ENCODE measurements at places on chromosomes 12 and 14. TPM values are rescaled to one million over a fixed set of nuclear protein-coding genes. Genes with fewer than 3 reads are reported as not detected.
A peak's percentile ranks its signal among the peaks of the same experiment; 100 is the strongest.

CCDC197 gene
- not detected for polyA plus RNA-seq

SERPINA10 gene
- not detected for polyA plus RNA-seq

GRCh38 chr14:101657372-101657771 lies 96.1 kb downstream of the DIO3 start:
- DNase-seq, result no peak

GRCh38 chr12:82848845-82849244 lies 162.1 kb downstream of the TMTC2 start:
- no peak for DNase-seq

DNA sequence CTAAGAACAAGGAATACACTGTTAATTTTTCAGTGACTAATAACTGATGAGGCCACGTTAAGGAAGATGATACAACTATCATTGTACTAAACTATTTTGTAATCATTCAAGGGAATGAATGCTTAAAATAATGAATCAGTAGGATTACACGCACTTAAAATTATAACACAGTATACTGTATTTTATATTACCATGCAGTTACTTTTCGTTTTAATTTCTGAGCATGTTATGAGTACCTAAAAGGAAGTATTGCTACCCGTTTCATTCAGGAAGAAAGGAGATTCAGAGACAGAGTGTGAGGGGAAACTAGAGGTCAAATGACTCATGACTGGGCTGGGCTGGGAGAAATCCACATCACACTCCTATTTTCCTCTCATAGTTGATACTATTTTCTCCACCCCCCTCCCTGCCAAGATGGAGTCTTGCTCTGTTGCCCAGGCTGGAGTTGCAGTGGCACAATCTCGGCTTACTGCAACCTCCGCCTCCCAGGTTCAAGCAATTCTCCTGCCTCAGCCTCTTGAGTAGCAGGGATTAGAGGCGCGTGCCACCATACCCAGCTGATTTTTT lies 202.0 kb downstream of the PPM1H start:
- DNase-seq, result no peak

DNA sequence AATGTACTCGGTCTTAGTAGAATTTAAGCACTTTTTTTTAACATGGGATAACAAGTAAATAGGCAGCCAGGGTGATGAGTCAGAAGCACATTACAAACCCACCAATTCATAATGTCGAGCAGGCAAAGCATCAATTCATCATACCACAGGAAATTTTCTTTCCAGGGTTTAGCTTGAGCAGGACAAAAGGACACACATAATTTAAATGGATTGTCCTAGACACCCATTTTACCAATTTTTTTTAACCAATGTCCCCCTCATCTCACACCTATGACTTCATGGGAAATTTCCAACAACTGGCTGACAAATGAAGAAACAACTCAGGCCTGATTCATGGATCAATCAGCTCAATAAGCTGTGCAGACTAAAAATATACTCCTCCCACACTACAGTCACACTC lies 58.8 kb upstream of the FOXG1 start:
- DNase-seq, result no peak

- DNase-seq, result no peak
Measured at GRCh38 chr12:117096501-117097042, 2.6 kb downstream of the TESC start.

LMNTD1 gene
- not detected for polyA plus RNA-seq

DNA sequence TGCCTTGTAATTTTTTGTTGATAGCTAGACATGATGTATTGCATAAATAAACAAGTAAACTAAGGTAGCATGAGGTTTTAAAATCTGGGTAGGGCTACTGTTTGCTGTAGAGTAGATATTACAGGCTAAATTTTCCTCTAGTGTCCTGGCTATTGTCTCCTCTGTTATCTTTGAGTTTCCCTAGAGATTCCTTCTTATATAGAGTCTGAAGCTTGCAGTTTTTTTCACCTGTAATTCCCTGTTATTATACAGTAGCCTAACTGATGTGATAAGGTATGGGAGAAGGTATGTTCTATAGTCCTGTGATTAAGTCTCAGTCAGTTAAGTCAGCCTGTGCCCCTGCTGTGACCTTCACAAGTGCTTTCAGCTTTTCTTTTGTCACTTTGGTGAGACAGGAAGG lies 9.5 kb downstream of the ETFBKMT start:
- no peak for DNase-seq

- no peak for DNase-seq
Measured at GRCh38 chr14:88612981-88613380, 50.1 kb downstream of the ZC3H14 start.

DNA sequence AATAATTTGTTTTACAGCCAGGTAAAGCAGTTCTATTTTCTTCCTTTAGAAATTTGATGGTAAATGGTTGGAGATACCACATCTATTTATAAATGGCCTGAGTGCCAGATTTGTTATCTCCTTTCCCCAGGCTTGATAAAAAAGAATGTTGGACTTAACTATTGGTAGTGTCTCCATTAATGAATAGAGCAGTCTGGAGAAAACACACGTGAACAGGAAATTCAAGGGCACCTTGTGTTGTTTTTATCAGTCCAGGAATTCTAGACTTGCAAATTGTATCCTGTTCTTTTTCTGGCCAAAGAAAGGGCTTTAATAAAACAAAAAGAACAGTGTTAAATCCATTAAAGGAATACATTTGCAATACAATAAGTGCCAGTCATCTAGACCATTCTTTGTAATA lies 40.8 kb upstream of the BMAL2 start:
- no peak for DNase-seq

DNA sequence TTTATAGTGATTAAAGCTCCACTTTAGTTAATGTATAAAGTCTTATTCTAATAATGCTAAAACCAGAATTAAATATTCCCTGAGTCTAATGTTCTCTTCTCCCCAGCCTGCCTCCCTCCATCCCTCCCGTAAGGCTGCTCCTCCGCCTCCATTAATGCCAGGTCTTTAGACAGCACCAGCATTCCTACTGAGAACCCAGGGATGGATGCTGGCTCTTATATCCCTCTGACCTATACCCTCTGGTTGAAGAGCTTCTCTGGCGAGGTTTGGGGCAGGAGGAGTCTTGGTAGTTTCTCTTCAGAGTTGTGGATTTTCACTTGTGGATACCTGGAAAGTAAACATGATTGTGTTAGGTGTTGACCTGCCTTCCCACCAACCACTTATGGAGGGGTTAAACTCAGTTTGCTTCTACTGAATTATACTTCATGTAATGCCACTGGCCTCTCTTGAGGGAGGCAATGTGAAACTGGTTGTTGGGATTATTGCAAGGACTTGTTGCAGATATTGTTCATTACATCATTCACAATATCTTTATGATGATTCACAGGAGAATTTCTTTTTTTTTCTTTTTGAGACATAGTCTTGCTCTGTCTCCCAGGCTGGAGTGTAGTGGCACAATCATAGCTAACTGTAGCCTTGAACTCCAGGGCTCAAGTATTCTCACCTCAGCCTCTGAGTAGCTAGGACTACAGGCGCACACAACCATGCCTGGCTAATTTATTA lies 11.1 kb upstream of the SMAGP start:
- no peak for DNase-seq

- no peak for DNase-seq
Measured at GRCh38 chr14:53412819-53413675, 259.9 kb upstream of the DDHD1 start.

- no peak for DNase-seq
Measured at GRCh38 chr14:23572836-23573235, 5.2 kb upstream of the AP1G2 start.

- no peak for DNase-seq
Measured at GRCh38 chr14:25896777-25897176, 701.1 kb downstream of the NOVA1 start.

GRCh38 chr12:83106873-83107272 lies 420.2 kb downstream of the TMTC2 start:
- DNase-seq, result no peak

DNA sequence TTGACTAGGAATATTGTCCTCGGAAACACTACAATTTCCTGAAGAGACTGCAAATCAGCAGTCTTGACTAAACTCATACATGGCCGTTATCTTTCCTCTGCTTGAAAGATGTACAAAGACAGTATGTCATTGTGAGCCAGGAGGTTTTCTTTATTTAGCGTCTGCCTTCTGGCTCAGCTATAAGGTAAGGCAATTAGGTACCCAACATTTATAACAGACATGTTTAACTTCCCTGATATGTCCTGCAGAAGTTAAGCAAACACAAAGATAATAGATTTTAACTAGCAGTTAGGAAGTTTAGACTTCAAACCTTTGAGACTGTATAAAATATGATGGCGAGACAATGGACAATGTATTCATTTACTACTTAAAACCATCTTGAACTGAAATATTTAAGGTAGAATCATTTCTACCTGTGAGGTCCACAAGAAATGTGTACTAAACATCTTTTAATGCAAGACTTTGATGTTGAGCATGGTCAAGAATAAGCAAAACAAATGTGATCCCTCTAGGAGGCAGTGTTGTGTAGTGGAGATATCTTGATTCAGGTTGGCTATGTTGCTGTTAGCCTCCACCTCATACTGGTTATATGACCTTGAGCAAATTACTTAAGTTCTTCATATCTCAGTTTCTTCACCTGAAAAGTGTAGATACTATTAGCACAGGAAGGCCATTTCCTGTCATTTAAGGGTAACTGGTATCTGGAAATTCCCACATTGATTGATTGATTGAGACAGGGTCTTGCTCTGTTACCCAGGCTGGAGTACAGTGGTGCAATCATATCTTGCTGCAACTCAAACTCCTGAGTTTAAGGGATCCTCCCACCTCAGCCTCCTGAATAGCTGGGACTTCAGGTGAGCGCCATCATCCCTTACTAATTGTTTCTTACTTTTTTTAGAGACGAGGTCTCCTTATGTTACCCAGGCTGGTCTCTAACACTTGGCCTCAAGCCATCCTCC lies 96.3 kb upstream of the EEA1 start:
- peak; percentile 51 for DNase-seq
